ENCODE measurements at places on chromosomes 1 and 21. TPM values are rescaled to one million over a fixed set of nuclear protein-coding genes. Genes with fewer than 3 reads are reported as not detected.

- no peak for DNase-seq
These were observed 82.2 kb upstream of the DPT start for GRCh38 chr1:168811176-168811575.

DNA sequence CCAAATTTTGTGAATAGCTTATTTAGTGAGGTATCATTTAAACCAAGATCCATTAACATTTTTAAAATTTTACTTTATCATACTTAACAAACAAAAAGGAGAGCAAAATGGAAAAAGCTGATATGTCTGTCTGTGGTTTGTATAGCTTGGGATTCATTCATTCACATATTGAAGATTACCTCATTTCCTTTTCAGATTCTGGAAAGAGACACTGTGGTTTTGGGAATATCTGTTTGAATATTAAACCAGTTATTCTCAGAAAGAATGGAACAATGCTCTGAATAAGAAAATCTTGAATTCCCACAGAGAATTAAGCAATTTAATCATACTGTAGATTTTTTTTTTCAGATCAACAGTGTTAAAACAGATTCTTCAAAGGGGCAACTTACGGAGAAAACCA, 93.8 kb upstream of the PRDX6 start:
- no peak for DNase-seq

- peak; percentile 50 for DNase-seq
These were observed 8.1 kb downstream of the DNASE2B start for GRCh38 chr1:84406346-84406861.

- no peak for DNase-seq
These were observed 12.4 kb downstream of the HS2ST1 start for GRCh38 chr1:86926883-86927282.

DNA sequence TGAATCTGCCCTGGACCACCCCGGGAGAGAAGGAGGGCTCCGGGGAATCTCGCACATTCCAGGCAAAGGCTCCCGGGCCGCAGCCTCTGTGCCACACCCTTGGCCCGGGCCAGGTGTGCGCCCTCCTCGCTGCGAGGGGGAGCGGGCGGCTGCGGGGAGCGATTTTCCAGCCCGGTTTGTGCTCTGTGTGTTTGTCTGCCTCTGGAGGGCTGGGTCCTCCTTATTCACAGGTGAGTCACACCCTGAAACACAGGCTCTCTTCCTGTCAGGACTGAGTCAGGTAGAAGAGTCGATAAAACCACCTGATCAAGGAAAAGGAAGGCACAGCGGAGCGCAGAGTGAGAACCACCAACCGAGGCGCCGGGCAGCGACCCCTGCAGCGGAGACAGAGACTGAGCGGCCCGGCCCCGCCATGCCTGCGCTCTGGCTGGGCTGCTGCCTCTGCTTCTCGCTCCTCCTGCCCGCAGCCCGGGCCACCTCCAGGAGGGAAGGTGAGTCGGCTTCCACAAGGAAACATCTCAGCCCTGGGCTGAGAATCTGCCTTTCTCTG, at the start of gene LAMC2:
Gene LAMC2 (plus strand): TSS at position 324 of the 550 bp plus-strand sequence. CDS start 89 bp downstream, at position 413.
- peak; percentile 78 for DNase-seq

Gene ITGB2
- 6.8 TPM for total RNA-seq

DNA sequence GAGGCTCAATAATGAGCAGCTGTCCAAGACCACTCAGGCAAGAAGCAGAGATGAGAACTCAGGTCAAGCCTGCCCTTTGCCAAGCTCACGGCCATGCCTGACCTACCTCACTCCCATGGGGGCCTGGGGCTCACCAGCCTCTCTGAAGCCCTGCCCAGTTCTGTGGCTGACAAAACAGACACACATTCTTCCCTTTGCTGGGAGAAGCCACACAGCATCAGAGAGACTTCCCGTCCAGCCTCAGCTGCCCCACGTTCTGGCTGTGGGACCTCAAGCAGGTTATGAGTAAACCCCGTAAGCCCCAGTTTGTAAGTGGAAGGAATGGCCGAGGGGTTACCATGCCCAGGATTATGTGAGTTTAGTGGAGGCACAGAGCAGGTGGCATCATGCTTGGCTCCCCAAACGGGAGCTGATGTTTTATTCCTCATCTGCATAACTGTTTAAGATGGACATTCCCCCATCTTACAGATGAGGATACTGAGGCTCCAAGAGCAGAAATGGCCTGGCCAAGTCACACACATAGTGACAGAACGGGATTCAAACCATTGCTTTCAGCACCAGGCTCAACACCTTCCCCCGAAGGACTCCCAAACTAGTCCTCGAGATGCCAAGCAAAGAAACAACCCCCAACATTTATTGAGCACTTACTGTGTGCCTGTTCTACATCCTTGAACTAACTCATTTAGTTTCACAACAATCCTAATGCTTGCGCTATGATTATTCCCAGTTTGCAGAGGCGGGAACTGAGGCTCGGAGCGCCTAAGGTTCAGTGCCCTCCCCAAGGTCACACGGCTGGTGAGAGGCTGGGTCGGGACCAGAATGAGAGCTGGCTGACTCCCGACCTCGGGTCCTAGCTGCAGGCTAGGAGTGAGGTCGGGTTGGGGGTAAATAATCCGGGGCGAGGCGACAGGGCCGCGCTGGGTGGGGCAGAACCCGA, 49.1 kb upstream of the LAPTM5 start:
- DNase-seq = no peak

GRCh38 chr1:92599184-92599583, 112.5 kb upstream of the GFI1 start:
- no peak for DNase-seq

DNA sequence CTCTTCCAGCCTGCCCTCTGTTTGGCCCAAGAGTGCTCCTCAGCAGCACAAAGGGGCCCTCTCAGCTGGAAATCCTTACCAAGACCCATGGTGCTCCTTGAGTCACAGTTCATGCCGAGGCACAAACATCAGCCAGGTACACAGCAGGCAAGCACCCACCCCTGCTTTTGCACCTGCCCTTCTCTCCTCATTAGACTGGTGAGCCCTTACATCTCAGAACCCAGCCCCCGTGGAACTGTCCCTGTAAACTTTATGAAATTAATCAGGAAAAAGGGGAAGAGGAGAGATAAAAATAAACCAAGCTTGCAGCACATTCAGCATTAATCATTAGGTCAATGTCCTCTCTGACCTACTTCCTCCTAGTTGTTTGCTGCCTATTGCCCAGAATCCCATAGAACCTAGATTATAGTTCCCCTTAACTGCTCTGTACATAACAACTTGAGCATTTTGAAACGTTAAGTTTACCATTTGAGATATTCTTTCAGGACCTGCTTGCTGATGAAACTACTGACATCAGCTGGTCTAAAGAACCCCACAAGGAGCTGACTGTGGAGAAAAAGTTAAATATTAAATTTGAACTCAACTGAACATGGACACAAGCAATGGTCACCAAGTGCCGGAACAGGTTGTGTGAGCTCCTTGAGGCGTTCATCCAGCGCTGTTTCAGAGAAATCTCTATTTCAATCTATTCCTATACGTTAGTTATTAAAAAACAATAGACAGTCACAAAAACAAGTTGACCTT, 738.4 kb downstream of the MATN1 start:
- DNase-seq = no peak

Gene NBPF20
- total RNA-seq = 2.0 TPM

Measured in left colon (tissue), 2 donors.